ENCODE measurements at places on chromosomes 11 and 22.

GRCh38 chr11:2123628-2123960 is 15.6 kb downstream of the IGF2 start:
- DNase-seq, result no peak

DNA sequence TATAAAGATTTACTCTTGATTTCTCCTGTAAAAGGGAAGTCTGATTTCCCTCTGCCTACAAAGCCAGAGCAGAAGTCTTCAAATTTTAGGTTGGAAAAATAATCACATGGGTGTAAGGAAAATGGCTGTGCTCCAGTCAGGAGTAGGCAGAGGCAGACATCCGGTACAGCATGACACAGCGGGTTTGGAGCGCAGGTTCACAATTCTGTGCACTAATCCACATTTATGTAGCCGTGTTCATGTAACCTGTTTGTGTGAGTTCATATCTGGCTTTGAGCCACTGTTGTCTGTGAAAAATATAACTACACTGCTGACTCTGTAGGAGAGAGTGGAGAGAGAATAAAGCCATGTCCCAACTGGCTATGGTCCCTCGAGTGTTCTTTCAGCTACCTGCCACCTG is 248.0 kb downstream of the CASP12 start:
- DNase-seq, result no peak

DNA sequence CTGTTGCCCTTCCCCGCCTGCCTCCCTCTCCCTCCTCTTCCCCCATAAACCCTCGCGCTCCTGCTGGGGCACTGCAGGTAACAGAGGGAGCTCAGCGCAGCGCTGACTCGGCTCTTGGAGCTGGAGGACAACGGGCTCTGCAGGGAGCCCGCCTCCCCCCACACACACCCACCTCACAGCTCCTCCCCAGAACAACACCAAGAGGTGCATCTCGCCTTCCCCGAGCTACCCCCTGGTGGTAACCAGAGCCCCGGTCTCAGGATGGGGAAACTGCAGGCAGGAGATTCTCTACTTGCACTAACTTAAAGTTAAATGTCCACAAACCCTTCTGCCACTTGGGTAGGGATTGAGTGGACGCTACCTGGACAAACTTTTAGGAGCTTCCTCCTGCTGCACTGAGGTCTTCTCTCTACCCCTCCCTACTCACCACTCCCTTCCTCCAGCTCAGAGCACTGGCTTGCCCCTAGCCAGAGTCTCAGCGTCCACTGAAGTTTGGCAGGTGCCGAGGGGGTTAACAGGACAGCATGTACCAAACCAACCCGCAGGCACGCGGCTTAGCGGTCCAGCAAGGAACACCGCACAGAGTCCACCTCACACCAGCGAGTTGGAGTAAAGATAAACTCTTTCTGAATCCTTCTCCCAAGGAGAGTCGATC is 4.0 kb upstream of the SCN4B start:
- no peak for DNase-seq

DNA sequence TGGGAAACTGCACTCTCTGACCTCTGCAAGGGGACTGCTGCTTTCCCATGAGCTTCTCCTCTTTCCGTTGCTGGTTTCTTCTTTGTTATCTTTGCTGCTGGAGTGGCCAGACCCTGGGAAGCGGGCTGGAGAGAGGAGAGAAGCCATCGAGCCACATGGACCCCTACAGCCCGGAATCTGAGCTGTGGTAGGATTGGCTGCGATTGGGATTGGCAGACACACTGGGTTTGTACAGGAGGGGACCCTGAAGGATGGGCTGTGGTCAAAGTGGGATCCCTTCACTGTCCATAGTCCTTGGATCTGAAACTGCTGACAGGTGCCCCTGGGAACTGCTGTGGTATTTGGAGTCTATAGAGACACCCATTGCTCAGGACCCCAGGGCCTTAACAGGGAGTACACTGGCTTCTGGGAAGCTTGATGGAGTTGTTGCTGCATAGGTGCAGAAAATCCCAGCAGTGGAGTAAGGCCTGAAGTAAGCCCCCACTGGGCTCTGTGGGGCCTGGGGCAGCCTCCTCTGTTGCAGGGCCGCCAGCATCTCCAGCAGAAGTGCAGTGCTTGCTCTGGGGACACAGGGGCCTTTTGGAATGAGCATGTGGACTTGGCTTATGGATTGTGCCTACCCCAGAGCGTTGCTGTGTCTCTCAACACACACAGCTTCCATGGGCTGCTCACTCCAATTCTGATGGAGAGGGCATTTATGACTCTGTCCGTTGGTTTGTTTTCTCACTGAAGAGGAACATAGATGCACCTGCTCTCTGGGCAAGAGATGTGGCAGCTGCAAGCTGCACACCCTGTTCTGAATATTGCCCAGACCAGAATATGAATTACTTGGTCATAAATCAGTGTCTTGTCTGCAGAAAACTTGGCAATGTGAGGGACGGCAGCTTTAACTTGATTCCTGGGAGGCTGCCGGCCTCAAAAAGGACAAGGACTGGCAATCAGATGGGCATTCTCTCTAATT is 32.0 kb downstream of the BCR start:
- DNase-seq, result no peak

- DNase-seq, result no peak
These were observed 20.0 kb downstream of the CRKL start for GRCh38 chr22:20937031-20937793.

GRCh38 chr11:125132596-125132995 is 21.2 kb upstream of the TMEM218 start:
- DNase-seq, result no peak

- no peak for DNase-seq
These were observed 17.8 kb upstream of the TTC12 start for GRCh38 chr11:113296447-113297205.

- no peak for DNase-seq
These were observed 154.4 kb downstream of the FEZ1 start for GRCh38 chr11:125341676-125342075.

- DNase-seq, result no peak
These were observed 1.7 kb upstream of the GAB2 start for GRCh38 chr11:78419327-78419726.

DNA sequence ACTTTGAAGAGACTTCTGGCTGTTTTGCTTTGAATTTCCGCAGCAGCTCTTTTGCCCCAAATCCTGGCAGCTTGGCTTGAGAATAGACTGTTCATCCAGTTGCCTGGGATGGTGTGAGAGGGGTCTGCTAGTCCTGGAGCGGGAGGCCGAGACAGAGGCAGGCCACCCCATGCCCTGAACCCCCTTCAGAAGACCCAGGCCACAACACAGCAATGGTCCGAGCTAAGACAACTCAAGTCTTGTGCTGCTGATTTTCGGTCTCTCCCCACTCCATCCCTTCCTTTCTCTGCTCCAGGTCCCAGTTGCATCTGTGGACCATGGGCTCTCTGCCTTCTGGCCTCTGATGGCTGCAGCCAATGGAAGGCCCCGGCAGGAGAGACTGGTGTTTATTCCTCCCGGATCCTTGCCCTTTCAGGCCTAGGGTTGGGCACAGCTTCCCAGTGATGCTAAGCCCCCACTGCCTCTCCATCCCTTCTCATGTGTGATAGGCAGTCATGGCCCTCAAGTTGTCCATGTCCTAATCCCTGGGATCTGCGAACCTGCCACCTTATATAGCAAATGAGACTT is 31.9 kb upstream of the TP53I11 start:
- DNase-seq, result no peak

GRCh38 chr11:105189581-105189980 is 50.0 kb upstream of the CARD18 start:
- DNase-seq, result no peak

GRCh38 chr11:36412781-36413383 is 97.2 kb downstream of the TRAF6 start:
- no peak for DNase-seq

GRCh38 chr11:118263695-118264568 is at the start of gene MPZL2:
TSS of gene MPZL2 (minus strand) at chr11:118264297. CDS start at chr11:118264153, 144 bp downstream.
- no peak for DNase-seq

- DNase-seq, result peak; percentile 7
These were observed 912.8 kb downstream of the DLG2 start for GRCh38 chr11:84714316-84714780.

DNA sequence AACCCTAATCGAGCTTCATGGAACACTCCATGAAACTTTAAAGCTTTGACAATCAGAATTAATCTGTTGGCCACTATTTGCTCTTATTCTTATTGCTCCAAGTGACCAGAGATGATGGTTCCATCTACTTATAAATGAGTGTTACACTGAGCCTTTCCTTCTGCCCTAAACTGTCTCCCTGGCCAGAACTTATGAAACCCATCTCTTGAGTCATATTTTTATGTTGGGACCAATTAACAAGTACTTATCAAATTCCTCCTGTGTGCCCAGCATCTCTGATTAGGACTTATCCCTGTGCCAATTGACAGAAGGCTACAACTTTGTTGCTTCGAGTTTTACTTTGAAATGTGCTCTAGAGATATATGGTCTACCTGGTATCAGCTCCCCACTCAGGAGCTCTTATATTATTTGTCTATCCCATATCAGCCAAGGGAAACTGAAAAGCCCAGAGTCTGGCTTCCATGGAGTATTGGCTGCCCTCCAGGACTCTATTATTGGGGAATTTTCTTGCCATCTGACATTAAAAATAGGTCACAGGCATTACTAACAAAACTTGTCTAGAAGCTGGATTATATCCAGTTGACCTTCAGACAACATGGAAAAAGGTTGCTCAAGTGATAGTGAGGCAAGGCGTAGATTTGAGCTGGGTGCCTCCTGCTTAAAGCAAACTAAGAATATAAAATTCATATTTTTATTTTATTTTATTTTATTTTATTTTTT is 8.8 kb downstream of the KREMEN1 start:
- no peak for DNase-seq

DNA sequence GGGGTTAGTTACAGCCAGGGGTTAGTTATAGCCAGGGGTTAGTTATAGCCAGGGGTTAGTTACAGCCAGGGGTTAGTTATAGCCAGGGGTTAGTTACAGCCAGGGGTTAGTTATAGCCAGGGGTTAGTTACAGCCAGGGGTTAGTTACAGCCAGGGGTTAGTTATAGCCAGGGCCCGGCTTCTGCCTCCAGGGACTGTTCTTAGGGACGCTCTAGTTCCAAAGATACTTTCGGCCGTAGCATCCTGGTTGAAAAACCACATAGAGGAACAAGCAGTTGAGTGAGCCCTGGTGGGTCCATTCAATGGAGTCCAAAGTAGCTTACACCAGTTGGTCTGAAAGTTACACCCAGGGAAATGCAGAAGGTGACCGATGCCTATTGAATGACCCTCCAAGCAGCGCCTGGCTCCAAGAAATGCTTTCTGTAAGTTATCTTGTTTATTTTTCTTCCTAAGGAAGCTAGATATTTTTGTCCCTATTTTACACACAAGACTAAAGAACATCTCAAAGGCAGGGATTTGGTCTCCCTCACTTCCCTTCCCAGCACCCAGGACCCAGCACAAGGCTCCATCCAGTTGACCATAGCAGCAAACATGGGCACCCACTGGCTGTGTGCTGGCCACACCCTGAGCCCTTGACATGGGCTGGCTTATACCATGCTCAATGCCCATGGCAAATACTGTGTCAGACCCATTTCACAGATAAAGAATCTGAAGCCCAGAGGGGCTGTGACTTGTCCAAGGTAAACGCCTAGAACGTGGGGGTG is 49.7 kb upstream of the SHISAL1 start:
- no peak for DNase-seq

GRCh38 chr11:121909596-121909995 is 206.4 kb downstream of the BLID start:
- DNase-seq, result no peak

DNA sequence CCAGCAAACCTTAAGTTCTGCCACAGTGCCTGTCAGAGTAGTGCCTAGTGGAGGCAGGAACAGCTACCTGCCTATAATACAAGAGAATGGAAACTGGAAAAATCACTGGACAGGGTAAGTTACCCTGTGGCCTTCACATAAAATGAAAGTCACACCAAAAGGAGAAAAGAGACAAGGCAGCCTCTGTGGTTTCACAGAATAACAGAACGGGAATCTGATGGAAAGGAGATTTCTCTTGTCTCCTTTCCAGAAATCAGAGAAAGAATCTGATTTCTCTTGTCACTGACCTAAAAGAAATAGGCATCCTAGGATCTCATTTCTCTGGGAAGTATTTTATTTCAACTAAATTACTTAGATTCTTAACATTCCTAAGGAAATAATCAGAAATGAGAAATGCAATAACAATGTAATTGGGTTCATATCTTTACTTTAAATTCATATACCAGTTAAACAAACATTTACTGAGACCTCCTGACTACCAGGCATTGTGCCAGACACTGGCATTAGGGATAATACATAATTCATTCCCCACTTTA is 41.6 kb downstream of the PRCP start:
- peak; percentile 38 for DNase-seq

DNA sequence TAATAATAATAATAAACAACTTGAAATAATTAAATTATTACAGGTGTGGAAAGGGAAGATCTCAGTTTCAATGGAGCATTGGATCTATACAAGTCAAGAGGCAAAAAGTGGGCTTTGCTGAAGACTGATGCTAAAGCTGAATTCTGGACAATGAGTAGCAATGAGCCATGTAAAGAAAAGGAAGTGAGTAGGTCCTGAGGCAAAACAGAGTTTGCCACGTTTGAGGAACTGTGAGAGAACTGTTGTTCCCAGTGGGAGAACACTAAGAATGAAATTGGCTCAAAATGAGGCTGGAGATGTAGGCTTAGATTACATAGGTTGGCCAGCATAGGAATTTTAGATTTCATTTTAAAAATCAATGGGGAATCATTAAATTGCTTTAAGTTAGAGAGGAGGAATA is 33.9 kb upstream of the TEAD1 start:
- DNase-seq, result no peak

DNA sequence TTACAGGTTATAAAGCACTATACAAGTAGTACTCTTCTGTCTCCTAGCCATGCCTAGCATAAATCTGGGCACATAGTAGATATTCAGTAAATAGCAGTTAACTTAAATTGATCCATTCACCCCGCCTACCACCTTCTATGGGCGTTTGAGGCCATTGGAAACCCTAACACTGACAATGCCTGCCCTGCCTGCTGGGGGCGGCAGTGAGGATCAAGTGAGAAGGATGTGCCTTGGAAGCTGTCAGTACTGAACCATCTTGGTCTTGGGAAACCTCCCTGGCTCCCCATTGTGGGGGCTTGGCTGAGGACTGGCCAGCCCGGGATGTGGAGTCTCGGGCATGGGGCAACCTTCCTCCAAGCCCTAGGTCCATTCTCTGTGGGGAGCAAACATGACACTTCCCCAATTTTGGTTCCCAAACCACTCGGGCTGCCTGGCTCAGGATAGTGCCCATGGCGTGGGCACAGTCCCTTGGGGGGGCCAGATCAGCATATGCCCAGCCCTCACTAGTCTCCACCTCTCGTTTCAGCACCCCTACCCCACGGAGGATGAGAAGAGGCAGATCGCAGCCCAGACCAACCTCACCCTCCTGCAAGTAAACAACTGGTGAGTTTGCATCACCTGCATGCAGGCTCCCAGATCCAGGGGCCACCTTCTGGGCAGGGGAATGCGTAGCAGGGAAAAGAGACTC is 67.4 kb downstream of the FEZ1 start:
- DNase-seq, result no peak

DNA sequence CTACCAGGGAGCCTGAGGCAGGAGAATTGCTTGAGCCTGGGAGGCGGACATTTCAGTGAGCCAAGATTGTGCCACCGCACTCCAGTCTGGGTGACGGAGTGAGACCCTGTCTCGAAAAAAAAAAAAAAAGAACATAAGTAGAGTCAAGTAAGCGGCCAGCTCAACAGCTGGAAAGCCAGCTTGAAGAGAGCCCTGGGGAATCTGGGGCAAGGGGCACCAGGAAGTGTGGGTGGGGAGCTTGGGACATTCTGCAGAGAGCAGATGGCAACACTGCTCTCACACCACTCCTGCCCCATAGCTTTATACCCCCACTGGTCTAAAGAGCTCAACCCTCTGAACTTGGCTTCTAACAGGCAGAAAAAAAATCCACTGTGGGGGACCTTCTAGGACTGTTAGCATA is 505.6 kb downstream of the BUD13 start:
- no peak for DNase-seq

Measured in hippocampal formation (tissue), 2 donors.